ENCODE measurements at places on chromosomes 4 and X.

GRCh38 chr4:6126971-6127745 is 73.2 kb downstream of the JAKMIP1 start:
- no peak for DNase-seq

- no peak for DNase-seq
These were observed 10.8 kb upstream of the HERC5 start for GRCh38 chr4:88446124-88446523.

- DNase-seq, result no peak
These were observed 83.9 kb upstream of the USP9X start for GRCh38 chrX:41001327-41001726.

GRCh38 chrX:140297273-140297672 is 207.6 kb downstream of the SOX3 start:
- DNase-seq, result no peak

- DNase-seq, result no peak
These were observed 246.4 kb downstream of the ZNF674 start for GRCh38 chrX:46298821-46299220.

DNA sequence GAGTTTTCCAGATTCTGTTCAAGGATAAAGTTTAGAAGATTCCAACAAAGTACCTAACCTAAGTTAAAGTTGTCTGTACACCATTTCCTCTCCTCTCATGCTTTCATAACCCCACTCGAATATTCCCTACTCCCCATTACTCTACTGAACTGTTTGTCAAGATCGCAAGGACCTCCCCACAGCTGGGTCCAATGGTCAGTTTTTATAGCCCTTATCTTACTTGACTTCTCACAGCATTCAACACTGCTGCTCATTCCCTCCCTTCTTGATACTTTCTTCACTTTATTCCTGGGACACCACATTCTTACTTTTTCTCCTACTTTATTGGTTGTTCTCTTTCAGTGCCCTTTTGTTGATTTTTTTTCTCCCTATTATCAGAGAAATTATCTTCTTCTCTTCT is 30.9 kb downstream of the QDPR start:
- DNase-seq, result no peak

DNA sequence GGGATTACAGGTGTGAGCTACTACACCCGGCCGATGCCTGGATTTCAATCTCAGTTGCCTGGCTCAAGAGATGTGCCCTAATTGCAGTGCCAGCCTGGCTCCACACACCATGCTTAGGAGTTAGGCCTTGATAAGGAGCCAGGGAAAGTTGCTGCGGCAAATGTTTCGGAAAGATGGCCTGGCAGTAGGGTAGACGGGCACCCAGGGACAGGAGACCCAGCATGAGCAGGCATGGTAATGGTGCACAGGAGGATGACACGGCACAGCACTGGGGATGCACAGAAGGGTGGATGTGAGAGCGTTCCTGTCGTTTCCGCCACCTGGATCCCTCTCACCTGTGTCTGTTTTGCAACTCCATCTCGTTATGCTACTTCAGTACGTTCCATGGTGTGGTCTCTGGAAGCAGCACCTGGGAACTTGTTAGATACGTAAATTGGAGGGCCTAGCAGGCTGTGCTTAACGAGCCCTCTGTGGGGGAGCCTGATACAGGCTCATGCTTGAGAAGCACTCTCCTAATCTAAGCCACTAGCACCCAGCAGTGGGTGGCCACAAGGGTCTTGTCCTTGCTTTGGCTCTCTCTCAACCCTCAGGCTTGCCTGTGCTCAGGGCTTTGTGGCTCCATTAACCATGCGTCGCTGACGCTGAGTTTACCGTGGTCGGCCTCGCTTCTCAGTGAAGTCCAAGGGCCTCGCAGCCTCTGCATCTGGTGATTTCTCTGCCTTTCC is 20.3 kb downstream of the RNF4 start:
- DNase-seq, result no peak

GRCh38 chrX:43552156-43552555 is 103.9 kb upstream of the MAOA start:
- DNase-seq, result no peak

- no peak for DNase-seq
These were observed 33.2 kb upstream of the BMP15 start for GRCh38 chrX:50877310-50877709.

GRCh38 chrX:26649534-26649933 is 433.6 kb downstream of the MAGEB5 start:
- DNase-seq, result no peak

- DNase-seq, result no peak
These were observed 94.2 kb downstream of the PJA1 start for GRCh38 chrX:69070949-69071650.

DNA sequence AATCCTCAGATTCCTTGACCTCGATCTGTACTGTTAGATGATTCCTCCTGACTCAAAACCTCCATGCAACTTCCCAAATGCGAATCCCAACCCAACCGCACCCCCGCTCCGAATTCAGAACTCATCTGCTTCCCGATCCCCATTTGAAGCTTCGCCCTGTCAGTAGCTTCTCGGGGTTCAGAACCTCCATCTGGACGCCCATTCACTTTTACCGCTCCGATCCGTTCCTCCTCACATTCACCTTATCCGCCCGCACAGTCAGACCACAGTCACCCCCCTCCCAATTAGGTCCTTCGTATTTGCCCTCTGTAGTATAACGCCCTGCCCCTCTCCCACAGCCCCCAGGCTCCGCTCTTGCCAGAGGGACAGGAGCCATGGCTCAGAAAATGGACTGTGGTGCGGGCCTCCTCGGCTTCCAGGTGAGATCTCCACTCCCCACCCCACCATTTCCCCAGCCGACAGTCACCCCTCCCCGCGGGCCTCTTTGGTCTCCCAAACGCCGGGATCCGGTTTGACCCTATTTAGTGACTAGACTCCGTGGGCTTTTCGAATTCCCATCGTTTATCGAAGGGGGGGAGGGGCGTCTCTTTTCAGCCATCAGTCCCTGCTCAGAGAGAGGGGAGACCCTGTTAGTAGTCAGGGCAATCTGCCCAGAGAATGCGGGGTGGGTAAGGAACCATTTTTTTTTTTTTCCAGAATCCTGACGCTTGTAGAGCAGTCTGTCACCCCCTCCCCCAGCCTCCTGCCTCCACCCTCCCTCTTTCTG is 691 bp downstream of the MAGED1 start:
- DNase-seq, result no peak

DNA sequence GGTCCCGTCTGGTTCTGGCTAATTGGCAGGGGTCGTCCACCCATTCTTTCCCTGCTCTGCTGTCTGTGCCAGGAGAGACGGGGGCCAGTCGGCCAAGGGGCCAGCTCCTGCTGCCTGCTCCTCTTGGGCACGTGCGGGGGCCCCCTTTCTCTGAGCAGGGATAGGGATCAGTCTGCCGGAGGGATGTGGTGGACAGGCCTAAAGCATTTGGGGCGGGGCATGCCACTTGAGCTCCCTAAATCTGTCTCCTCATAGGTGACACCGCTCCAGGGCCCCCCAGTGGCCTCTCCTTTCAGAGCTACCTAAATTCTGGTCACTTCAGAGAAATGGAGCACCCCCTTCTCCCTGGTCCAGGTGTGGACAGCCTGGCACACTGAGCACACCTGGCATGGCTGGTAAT is 4.2 kb upstream of the MSANTD1 start:
- DNase-seq, result no peak

DNA sequence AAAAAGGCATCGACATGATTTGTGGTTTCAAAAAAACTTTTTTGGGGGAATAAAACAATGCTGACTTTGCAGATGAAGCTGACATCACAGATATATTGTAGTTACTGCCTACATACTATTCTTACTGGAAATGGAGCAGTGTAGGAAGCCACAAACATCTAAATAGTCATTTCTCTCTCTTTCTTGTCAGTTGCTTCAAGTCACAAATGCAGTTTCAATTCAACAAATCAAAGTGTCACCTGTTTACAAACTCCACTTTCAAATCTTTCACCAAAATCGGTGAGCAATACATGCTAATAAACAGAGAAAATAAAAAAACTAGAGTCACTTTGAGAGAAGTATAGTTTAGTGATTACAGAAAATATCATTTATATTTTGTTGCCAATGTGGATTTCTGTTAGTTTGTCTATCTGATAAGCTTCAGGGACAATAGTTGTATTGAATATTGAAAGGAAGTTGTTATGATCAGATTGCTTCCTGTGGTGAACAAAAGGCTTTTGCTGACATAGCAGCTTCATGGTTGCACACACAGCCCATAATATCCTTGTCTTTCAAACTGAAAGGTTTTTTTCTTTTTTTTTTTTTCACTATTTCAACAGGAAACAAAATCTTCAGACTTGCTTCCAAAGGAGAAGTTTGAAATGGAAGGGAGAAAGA is 49.7 kb upstream of the PTPN13 start:
- no peak for DNase-seq

DNA sequence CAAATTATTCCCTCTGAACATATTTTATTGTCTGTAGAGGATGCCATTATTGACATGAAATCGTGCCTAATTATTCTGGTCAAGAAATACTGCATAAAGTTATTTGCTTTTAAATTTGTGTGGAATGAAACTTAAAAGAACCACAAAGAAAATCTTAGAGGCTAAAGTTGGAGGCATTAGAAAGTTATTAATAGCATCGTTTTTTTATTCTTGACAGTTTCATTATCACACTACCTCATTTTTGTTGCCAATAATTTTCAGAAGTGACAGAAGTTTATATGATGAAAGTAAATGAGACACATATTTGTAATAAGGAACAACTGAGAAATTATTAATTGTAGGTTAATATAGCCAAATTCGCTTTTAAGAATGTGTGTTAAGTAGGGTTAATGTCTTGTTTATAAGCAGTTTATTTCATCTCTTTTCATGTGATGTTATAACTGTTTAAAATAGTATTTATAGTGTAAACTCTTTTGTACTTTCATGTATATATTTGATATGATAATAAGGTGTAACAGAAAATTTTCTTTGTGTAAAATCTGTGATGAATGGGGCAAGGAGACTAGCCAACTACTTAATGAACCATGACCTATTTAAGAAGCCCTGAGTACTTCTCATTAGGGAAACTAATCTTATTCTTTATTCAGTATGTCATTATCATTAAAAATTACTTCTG is 54.5 kb upstream of the GRIA2 start:
- DNase-seq, result no peak

GRCh38 chr4:10773010-10773409 is 88.4 kb upstream of the CLNK start:
- no peak for DNase-seq

DNA sequence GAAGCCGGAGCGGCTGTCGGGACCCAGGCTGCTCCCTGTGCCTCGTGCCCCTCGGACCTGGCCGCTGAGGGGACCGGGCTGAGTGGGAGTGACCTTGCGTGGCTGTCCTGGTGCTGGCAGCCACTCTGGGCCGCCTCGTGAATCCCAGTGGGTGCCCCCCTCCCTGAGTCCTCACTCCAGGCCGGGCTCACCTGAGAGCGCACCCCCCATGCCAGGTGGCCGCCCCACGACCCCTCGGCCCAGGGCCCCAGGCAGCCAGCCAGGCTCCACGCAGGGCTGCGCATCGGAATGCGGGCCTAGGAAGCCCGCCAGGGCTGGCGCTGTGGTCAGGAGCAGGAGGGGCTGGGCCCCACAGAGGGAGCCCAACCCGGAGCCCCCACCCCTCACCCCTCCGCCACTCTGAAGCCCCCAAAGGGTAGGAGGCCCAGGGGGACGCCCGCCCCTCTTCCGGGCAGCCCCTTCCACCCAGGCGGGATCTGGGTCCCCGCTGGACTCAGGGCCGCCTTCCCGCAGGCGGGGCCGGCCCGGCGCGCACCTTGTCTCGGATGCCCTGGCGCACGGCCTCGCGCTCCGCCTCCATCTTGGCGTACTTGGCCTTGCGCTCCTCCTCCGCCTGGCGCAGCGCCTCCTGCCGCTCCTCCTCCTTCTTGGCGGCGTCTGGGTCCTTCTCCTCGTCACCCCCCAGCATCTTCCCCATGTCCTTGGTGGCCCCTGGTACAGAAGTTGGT is 33.9 kb downstream of the CPLX1 start:
- DNase-seq, result peak; percentile 83

GRCh38 chr4:128604840-128605239 is 204.7 kb upstream of the JADE1 start:
- no peak for DNase-seq

DNA sequence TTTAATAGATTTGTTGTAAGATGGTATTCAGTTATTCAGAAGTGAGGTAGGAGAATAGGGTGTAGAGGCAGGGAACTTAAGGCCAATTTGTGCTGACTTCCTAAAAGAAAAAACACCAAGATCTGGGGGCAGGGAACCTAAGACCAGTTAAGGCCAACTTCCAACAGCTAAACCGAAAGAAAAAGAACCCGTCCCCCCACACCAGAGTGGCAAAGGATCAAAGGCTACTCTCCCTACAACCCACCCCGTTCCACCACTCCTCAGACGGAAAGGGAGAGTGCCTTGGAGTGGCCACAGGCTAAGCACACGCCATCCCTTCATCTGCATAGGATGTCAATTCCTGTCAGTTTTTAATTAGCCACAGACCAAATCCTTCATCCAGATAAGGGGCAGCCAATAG is 3.7 kb upstream of the ZNF718 start:
- no peak for DNase-seq

- peak; percentile 63 for DNase-seq
These were observed 46.4 kb downstream of the PRPS1 start for GRCh38 chrX:107674480-107675364.

GRCh38 chrX:40444133-40444532 is 136.6 kb upstream of the ATP6AP2 start:
- DNase-seq, result no peak

GRCh38 chr4:102780476-102781144 is 19.8 kb upstream of the MANBA start:
- no peak for DNase-seq

- no peak for DNase-seq
These were observed 131.7 kb upstream of the INTU start for GRCh38 chr4:127501103-127501502.

DNA sequence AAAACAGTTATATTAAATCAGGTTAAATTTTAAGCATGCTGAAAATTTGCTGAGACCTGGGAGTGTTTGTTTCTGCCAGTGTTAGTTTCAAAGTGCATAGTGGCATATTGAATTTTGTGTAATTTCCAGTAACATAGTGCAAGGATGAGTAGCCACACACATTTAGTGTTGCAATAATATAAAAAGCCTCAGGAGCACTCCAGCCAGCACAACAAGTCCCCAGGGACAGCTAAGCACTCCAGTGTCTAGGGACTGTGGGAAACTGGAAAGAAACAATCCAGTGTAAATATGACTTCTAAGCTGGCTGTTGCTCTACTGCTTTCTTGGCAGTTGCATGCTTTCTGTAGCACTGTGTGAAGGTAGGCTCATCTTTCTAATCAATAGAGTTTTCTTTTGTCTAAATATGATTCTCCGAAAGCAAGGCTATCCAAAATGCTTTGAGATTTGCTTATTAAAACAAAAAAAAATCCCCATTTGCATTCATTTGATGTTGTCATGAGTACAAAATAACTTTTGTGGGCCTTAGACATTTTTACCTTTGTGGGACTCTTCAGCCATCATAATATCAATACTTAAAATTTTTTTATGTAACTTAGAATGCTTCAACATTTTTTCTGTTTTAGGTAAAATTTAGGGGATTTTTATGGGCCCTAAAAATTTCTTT is 24.2 kb upstream of the CXCL2 start:
- no peak for DNase-seq

Measured in breast epithelium (tissue), 4 donors.